Dorsolateral prefrontal cortex (tissue), 122 donors: ENCODE measurements at places on chromosomes 1 and 21.

DNA sequence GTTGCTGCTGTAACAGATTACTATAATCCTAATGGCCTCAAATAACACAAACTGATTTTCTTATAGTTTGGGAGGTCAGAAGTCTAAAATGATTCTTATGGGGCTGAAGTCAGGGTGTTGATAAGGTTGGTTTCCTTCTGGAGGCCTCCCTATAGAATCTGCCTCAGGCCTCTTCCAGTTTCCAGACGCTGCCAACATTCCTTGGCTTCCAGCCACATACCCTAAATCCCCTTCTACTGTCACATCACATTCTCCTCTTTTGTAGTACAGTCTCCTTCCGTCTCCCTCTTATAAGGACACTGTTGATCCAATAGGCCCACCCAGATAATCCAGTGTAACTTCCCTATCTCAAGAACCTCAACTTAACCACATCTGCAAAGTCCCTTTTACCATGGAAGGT, 145.3 kb upstream of the NCAM2 start:
- DNase-seq, result no peak

- DNase-seq, result no peak
Measured at GRCh38 chr21:18705971-18706370, 302.4 kb upstream of the TMPRSS15 start.

GRCh38 chr1:242691610-242691945, 167.1 kb upstream of the PLD5 start:
- no peak for DNase-seq

DNA sequence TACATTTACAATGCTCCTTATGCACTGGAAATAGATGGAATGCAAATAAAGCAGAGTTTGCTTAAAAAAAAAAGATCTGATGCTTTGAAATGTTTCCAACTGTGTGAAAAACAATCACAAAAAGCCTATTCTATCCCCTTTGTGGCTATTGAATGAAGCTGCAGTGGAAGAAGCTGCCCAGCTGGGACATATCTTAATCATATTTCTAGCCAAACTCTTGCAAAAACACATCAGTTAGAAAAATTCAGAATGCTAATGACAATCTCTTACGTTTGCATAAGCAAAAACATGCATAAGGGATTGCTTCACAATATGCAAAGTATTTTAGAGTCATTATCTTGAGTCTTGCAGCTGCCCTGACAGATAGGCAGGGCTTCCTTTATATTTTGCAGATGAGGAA, 526.4 kb upstream of the USP24 start:
- DNase-seq, result no peak

- DNase-seq, result no peak
Measured at GRCh38 chr1:115652236-115652788, 10.5 kb downstream of the VANGL1 start.

DNA sequence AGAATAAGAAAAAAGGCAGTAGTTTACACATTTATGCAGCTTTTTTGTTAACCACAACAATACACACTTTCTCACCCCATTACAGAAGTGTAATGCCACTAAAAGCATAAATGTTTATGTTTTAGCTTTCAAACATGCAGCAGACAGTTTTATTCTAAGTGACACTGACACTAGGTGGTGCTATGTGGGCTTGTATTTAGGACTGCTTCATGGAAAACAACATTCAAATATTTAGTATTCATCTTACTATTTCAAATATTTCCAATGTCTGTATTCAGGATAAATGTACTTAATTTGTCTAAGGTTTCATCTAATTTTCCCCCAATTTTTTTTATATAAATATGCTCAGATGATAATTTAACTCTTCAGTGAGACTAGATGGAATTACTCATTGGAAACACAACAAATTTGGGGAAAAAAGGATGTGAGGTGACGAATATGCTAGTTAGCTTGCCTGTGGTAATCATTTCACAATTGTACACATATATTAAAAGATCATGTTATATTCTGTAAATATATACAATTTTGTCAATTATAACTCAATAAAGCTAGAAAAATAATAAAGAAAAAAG, 71.4 kb downstream of the USP1 start:
- DNase-seq, result no peak

DNA sequence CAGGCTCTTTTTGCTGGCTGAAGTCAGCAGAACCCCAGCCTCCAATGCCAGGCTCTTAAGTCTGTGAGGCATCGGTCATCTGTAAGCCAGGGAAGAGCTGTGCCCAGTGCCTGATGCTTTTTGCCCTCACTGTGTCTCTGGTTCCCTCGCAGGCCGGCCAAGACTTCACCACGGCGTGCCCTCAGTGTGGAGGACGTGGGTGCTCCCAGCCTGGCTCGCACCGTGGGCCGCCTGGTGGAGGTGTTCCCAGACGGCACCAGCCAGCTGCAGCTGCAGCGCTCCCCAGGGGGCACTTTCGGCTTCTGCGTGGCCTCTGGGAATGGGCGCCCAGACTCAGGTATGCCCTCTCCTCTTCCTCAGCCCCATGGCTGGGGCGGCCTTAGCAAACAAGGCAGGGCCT, 32.5 kb downstream of the KIAA1614 start:
- no peak for DNase-seq
